NCI-H510A (cell line): ENCODE measurements at places on chromosomes 16 and 17.

DNA sequence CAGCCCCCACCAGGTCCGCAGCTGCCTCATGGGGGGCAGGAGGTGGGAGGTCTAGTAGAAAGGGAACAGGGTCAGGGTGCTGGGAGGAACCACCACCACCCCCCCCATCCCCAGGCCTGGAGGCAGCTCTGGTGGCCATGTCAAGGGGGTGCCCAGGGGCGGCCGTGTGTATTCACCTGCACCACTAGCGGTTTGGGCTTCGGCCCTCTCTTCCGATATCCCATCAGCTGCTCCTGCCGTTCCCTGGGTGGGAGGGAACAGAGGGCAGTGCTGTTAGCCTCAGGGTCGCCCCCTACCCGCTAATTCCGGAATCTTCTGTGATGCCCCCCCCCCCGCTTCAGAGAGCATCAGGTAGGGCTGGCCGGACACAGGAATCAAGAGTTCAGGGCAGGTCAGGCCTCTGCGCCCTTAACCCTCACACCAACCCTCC is 3.8 kb downstream of the CBX4 start:
- no peak for DNase-seq

DNA sequence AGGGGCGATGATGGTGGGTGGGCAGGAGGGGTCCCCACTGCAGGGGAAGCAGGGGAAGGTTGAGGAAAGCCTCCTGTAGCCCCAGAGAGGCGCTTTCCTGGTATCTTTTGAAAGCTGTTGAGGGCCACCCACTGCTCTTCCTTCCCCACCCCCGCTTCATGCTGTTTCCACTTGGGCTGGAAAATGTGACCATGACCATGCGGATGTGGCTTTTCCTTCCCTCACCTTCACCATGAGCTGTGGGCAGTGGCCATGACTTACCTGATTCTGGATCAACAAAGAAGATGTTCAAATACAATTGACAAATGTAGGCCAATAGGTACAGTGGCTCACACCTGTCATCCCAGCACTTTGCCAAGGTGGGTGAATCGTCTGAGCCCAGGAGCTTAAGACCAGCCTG is 13.8 kb downstream of the MVP start:
- no peak for DNase-seq

DNA sequence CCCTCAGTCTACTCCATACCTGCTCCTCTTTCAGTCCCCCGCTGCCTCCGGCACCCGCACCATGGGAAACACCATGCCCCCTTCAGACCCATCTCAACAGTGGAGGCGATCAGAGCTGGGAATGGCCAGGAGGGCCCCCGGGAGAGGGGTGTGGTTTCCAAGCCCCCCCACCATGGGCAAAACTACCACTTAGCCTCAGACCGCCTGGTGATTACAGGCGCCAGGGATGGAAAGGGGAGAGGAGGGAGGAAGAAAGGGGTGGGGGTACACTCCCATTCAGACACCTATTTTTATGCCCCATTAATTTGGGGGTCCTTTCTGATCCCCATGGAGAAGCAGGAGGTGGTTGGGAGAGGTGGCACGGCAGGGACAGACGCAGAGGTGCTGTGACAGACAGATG is at the start of gene C17orf114:
Gene C17orf114 (minus strand): TSS at position 101 of the 400 bp plus-strand sequence.
- DNase-seq = no peak

- no peak for DNase-seq
Measured at GRCh38 chr17:10579270-10579669, 29.8 kb upstream of the MYH2 start.

DNA sequence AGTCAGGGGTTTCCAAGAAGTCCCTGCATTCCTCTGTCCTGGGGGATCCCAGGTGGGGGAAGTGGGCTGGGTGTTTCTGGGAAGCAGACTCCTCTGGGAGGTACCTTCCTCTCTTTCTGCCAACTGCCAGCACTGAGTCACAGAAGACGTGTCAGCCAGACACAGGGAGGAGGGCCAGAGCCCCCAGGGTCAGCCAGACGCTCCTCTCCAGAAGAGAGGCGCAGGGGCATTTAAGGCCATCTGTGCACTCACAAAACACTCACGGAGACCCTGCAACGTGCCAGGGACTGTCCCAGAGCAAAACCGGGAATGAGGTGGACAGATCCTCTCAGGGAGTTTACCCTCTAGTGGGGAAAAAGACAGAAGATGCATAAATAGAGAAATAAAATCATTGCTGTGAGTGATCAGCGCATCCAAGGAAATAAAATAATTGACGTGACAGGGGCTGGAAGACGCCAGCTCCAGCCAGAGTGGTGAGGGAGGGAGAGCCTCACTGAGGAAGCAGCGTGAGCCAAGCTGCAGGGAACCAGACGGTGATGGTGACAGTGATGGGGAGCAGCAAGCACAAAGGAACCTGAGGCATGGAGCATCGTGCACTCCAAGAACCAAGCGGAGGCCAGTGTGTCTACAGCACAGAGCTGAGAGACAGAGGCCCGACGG is 105.4 kb downstream of the ZNF423 start:
- DNase-seq = no peak

- DNase-seq = no peak
Measured at GRCh38 chr16:53511084-53511402, 8.0 kb upstream of the AKTIP start.

GRCh38 chr17:68674029-68674925 is 73.1 kb upstream of the FAM20A start:
- no peak for DNase-seq

- no peak for DNase-seq
Measured at GRCh38 chr16:10780628-10781027, 37.0 kb downstream of the NUBP1 start.

DNA sequence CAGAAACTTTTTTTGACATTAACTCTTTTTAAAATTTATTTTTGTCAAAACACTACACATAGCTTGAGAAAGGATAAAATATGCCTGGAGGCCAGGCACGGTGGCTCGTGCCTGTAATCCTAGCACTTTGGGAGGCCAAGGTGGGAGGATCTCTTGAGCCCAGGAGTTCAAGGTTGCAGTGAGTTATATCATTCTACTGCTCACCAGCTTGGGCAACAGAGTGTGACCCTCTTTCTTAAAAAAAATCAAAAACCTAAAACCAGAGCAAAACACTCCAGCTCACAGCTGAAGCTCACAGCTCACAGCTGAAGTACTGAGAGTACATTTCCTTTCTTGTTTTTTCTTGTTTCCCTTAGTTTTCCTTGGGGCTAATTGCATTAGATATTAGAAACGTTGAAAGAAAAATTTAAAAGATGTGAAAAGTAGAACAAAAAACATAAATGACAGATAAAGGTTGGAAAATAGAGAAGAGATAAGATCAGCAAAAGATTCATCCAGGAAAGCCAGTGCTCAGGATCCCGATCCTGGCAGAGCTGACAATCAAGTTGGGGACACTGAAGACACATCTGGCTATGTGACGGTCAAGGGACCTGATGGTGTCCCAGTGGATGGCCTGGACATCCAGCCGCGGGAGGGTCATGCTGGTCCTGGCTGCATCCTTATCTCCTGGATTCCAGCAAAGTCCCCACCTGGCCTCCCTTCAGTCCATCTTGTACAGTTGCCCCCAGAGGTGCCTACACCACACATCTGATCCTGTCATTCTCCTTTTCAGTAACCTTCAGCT is 9.8 kb downstream of the CHST6 start:
- no peak for DNase-seq

DNA sequence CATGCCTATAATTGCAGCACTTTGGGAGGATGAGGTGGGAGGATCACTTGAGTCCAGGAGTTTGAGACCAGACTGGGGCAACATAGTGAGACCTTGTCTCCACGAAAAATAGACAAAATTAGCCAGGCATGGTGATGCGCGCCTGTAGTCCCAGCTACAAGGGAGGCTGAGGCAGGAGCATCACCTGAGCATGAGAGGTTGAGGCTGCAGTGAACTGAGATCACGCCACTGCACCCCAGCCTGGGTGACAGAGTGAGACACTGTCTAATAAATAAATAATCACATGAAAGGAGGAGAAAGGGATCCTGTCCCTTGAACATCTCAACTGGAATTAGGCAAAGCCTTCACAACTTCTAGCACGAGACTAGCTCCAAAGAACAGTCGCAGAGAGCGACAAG is 53.2 kb downstream of the TEKT5 start:
- DNase-seq = no peak

- DNase-seq = no peak
Measured at GRCh38 chr17:16155536-16155935, 59.8 kb downstream of the NCOR1 start.

DNA sequence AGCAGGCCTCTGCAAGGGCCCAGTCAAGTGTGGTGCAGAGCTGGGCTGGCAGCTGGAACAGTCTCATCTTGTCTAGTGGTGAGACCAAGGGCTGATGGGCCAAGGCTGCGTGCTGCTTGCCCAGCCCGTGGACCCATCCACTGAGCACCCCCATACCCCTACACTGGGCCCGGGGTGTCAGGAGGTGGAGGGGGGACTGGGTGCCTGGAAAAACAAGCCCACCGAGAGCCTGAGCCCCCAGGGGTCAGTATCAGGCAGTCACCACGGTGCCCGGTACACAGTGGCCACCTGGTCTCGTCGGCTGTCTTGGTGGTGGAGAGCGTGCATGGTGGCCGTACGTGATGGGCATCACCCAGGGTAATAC is 238.3 kb downstream of the SEC14L1 start:
- DNase-seq = no peak

- DNase-seq = no peak
Measured at GRCh38 chr17:14856176-14856575, 408.9 kb downstream of the PMP22 start.

DNA sequence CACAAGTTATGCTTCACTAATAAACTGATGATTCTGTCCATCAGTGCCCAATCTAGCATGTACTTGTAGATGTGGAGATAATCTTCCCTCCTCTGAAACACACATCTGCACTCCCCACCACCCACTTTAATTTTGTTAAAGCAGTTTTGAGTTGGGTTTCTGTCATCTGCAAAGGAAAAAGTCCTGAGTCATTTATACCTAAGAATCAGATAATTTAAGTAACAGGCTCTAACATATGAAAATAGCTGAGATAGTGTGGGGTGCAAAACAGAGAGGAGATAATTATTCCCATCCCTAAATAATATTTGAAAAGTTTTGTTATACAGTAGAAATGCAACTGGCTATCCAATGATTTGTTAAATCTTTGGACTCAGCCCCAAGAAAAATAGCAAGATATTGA is 67.7 kb upstream of the ALOX12 start:
- no peak for DNase-seq

- DNase-seq = no peak
Measured at GRCh38 chr16:1134776-1135458, 18.0 kb upstream of the CACNA1H start.

DNA sequence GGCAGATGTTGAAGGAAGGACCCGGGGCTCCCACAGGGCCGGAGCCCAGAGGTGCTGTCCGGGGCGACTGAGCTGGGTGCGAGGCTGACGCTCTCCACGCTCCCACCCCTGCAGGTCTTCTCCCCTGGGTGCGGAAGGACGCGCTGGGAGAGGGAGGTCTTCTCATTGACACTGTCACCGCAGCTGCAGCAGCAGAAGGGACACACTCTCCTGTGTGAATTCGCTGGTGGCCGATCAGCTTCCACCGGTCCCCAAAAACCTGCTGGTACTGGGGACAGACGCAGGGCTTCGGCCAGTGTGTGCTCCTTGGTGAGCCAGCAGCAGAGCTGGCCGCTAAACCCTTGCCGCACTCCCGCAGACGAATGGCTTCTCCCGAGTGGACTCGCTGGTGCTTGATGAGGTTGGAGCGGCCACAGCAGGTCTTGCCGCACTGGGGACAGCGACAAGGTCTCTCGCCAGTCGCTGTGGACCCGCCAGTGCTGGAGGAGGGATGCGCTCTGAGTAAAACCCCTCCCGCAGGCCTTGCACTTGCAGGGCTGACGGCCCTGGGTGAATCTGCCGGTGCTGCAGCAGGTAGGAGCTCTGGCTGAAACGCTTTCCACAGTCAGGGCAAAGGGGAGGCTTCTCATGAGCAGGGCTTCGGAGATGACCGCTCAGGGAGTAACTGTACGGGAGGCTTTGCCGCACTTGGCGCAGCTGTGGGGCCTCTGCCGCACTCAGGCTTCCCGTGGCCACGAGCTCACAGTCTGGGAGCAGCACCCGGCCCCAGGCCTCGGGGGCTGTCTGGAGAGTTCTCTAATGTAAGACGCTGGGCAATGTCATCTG is 6.2 kb downstream of the ZNF843 start:
- DNase-seq = no peak

DNA sequence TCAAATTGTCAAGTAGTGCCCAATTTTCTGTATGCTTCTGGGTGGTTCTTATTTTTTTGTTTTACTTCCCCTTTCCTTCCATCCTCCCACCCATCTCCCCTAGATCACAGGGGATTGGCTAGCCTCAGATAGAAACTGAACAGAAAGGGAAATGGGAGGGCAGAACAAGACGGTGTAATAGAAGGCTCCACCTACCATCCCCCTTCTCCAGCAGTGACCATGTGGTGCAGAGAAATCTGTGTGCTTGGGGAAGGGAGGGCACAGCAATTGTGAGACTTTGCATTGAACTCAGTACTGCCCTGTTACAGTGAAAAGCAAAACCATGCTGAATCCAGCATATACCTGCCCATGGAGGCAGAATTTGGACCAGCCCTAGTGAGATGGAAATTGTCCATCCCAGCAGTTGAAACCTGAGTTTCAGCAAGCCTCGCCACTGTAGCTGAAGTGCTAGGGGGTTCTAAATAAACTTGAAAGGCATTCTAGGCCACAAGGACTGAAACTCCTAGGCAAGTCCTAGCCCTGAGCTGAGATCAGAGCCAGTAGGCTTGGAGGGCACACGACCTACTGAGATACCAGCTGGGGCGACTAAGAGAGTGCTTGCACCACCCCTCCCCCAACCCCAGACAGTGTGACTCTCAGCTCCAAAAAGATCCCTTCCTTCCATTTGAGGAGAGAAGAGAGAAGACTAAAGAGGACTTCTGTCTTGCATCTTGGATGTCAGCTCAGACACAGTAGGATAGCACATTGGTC is 5.2 kb downstream of the SLFN11 start:
- no peak for DNase-seq

DNA sequence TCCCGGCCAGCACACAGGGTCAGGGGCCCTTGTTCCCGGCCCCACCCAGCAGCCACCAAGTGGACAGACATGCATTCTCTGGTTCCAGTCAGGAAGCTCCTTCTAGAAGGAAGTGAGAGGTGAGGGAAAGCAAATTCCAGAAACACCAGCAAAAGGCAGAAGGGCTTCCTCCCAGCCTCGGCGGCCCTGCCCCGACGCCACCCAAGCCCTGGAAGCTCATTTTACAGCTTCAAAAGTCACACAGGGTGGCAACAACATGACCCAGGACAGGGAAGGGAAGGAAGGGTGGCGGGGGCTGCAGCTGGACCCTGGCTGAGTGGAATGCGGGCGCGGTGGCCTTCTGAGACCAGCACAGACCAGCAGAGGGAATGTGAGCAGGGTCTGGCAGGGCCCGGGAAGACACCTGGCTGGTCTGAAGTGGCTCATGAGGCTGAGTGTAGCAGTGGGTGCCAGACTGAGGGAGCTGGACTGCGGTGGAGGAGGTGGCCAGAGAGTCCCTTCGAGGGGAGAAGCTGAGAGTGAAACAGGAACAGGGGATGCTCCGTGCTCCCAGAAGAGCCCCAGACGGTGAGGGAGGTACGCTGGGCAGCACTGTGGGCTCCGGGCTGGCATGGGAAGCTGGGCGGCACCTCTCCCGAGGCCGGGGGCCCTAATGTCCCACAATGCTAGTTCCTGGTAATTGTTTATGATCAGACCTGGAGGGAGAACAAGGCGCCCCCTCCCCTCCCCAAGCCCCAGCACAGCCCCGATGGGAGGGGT is 1.9 kb upstream of the UNC13D start:
- peak; percentile 62 for DNase-seq
